Stimulated activated CD8-positive, alpha-beta memory T cell treated with anti-CD3 and anti-CD28 coated beads, Interleukin-7, amount 100 ng/mL, for 48 hours (primary cell): ENCODE measurements at places on chromosomes 7 and 10.

- DNase-seq: no peak
Measured at GRCh38 chr10:528173-529165, 161.0 kb downstream of the DIP2C start.

DNA sequence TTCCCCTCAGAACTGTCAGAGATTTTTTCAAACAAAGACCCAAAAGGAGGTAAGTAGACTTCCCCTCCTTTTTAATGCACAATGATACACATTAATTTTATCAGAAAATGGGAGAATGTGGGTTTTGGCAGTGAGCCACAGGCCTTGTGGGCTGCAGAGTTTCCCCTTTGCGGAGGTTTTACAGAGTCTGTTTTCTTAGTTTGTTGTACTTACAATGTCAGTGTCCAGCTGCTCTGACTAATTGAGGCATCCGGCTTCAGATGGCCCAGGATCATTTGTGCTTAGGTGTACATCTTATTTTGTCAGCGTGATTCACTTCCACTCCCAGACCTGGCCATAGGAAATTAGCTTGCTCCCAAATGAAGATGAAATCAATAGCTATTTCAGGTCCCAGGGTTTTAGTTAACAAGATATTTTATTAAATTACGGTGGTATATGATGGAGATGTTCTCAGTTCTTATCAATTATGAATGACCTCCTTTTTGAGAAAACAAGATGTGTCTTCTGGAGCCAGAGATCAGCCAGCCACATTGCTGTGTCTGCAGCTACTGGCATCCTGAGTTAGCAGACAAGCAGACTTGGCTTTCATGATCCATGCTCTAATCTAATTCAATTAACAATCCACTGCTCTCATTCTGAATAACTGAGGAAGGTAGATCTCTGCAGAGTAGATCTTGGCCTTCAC is 1086.6 kb upstream of the SORCS1 start:
- no peak for DNase-seq

DNA sequence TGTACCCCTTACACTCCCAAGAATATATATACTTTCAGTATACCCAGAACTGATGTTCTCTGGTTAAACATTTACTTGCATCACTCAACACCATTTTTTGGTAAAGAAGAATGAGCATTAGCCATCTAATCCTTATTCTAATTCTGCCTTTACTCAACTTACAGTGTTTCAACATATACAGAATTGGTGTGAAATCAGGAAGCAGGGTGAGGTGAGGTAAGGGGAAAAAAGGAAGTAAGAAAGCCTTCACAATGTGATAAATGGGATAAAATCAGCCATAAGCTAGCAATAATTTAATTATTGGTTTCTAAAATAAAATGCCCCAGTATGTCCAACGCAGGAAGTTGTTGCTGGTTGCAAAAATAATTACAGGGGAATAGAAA is 605.4 kb downstream of the KCNMA1 start:
- DNase-seq: no peak

- DNase-seq: no peak
Measured at GRCh38 chr7:98467570-98468312, 66.9 kb upstream of the BAIAP2L1 start.

DNA sequence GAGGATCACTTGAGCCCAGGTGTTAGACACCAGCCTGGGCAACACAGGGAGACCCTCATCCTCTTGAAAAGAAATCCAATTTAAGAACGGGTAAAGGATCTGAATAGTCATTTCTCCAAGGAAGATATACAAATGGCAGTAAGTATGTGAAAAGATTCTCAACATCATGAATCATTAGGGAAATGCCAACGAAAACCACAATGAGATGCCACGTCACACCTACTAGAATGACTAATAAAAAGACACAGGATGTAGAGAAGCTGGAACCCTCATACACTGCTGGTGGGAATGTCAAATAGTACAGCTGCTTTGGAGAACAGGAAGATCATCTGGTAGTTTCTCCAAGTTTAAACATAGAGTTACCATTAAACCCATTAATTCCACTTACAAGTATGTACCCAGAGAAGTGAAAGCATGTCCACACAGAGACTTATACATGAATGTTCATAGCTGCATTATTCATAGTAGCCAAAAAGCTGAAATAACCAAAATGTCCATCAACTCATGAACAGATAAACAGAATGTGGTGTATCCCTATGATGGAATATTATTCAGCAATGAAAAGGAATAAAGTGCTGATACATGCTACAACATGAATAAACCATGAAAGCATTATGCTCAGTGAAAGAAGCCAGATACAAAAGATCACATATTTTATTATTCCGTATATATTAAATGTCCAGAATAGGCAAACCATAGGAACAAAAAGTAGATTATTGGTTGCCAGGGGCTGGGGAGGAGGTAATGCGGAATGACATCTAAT is 13.1 kb upstream of the ZMIZ2 start:
- DNase-seq: peak; percentile 34

- DNase-seq: no peak
Measured at GRCh38 chr10:3850999-3851937, 66.3 kb upstream of the KLF6 start.

GRCh38 chr10:122245136-122245535 is 26.0 kb upstream of the BTBD16 start:
- no peak for DNase-seq

DNA sequence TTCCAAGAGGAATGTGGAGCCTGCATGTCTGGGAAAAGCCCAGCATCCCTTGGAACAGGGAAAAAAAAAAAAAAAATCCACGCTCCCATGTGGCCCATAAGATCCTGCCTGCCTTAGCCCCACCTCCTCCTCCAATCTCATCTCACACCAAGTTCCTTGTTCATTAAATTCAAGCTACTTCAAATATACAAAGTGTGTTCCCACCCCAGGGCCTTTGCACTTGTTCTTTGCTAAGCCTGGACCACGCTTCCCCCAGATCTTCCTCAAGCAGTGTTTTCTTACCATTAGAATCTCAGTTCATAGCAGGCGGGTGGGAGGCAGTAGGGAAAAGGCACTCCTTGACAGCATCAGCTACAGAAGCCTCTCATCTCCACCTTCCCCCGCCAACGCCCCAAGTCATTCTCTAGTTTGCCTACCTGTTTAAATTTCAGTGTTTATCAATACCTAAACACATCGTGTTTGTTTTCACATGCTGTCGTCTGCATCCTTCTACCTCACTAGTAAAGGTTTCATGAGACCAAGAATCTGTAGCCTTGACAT is 262.8 kb downstream of the FGFR2 start:
- DNase-seq: no peak

DNA sequence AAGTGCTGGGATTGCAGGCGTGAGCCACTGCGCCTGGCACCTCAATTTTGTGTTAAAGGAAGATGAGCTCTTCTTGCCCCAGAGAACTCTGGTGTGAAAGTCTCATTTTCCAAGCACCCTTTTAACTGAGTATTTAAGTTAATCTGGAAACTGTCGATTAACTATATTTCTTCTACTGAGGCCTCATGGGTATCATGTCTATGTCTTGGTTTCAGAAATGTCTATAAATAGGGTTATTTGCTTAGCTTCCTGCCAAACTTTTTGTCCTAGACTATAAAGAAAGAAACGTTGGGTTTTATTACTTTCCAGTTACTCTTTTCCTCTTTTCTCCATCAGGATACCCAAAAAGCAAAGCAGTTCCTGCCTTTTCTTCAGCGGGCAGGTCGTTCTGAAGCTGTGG is 102.4 kb downstream of the LRRC4 start:
- no peak for DNase-seq

GRCh38 chr7:85695533-85695932 is 508.7 kb upstream of the SEMA3D start:
- no peak for DNase-seq
